ENCODE measurements at places on chromosomes 7 and 10.

DNA sequence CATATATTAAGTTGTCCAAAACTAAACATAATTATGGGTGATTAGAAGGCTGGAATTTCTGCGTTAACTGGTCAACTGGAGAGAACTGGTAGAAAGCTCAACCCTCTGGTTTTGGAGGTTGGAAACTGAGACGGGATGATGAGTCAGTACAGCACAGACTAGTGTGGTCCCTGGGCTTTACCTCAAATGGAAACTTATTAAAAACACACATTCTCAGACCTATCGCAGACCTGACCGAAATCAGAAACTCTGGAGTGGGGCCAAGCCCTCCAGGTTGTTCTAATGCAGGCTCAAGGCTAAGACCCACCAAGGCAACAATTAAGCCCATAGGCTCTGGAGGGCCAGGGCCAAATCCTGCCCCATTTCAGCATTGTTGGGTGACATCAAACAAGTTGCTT lies 136.9 kb downstream of the KCNMA1 start:
- DNase-seq: peak; percentile 16

- DNase-seq: no peak
Measured at GRCh38 chr7:67725423-67725822, 728.8 kb downstream of the TYW1 start.

DNA sequence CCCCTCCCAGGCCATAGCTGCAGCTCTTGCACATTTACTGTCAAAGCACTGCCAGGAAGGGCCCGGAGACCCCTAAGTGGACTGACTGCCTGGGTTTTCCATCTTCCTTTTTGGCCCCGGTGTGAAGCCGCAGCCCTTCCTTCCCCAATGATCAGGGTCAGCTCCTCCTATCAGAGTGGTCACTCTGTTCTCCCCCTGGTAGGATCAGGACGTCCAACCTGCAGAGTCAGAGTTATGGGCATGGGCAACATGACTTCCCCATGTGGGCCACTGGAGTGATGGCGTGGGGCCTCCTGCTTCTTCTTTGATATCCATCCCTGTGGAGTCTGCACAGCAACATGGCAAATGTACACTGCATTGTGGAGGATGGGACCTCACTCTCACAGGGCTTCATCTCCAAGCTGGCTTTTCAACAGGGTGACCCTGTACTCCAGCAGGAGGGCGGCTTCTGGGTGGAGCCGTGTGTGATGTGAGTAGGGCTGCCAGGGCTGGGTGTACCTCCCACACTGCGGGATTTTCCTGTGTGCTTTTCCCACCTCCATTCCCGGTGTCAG lies 6.4 kb upstream of the RAMP3 start:
- DNase-seq: no peak

DNA sequence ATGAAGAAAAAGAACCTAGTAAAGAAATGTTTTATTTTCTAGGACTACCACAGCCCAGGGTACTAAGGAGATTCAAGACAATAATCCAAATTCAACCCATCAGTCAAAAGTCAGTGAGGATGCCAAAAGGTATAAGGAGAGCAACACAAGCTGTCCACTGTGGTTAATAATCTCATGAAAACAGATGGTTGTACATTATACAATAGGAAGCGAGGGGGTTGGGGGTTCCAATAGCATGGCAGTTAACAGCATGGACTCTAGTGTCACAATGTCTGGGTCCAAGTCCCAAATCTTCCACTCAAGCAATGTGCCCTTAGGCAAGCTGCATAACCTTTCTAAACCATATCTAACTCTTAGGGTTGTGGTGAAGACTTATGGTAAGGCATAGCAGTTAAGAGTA lies 35.1 kb downstream of the BRAF start:
- DNase-seq: no peak

DNA sequence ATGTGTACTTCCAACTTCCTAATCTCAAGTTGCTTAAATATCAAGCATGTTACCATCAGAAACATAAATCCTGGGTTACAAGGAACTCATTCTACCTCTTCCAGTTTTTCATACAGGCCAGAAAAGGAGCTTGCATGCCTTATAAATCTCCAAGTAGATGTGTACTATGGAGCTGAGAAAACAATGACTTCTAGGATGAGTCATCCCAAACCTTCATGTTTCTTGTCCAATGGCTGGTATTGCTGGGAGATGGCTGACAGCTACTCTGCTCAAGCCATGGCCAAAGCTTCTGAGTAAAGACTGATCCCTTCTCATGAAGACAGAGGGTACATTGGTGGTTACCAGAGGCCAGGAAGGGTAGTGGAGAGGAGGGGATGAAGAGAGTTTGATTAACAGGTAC lies 8.6 kb downstream of the RAPGEF5 start:
- DNase-seq: no peak

DNA sequence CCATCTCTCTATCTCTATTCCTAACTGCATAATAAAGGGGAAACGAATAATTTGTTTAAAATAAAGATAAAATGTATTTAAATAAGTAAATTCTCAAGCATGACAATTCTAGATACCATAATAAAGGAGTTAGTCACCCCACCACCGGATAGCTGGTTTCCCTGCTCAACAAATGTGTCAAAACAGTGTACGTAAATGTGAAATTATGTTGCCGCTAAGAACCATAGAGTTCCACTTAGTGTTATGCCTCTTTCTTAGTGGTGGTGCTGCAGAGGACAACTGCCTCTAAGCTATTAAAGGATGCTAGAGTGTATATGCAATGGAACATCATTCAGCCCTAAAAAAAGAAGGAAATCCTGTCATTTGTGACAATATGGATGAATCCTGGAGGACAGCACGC lies 42.4 kb downstream of the SMKR1 start:
- no peak for DNase-seq

- peak; percentile 63 for DNase-seq
Measured at GRCh38 chr10:22379059-22379458, 33.8 kb downstream of the SPAG6 start.

DNA sequence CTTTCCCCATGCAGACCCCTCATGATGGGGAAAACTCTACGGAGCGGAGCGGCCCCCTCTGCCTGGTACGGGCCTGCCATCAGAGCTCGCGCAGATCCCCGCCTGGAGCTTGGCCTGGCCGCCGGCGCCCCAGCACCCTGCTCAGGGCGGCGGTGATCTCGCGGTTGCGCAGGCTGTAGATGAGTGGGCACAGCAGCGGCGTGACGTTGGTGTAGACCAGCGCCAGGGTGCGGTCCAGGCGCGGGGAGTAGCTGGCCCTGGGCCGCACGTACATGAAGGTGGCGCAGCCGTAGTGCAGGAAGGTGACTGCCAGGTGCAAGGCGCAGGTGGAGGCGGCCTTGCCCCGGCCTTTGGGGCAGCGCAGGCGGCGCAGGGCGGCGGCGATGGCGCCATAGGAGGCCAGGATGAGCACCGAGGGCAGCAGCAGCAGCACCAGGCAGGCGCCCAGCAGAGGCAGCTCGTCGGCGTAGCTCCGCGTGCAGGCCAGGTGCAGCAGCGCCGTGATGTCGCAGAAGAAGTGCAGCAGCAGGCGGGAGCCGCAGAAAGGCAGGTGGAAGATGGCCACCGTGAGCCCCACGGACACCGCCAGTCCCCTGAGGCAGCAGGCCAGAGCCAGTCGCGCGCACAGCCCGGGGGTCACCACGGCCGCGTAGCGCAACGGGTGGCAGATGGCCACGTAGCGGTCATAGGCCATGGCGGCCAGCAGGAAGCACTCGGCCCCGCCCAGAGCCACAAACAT lies 33.4 kb downstream of the TAS2R41 start:
- DNase-seq: no peak

DNA sequence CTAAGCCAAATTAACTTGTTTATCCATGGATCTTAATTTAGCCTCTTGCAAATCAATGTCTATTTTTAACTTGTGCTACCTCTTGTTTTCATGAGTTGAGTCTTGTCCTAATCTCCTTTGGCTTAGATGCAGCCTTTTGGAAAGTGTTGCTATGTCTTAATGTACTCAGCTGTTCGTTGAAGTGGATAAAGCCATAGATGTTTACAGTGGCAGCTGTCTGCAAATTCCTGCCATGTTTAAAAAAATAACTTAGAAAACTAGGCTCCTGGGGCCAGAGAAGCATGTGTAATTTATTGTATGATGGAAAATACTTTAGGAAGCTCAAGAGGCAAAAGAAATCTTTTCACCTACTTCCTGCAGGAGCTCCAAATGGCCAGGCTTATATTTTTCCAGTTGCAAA lies 253.1 kb upstream of the RHOBTB1 start:
- DNase-seq: no peak

- no peak for DNase-seq
Measured at GRCh38 chr10:124343351-124344265, 75.1 kb downstream of the OAT start.
